Fibroblast of skin of right quadriceps (primary cell): ENCODE measurements at places on chromosomes 3 and 15.
A peak's percentile ranks its signal among the peaks of the same experiment; 100 is the strongest.

GRCh38 chr3:26292780-26293179 is 329.8 kb upstream of the LRRC3B start:
- no peak for DNase-seq

- no peak for DNase-seq
Observed at GRCh38 chr3:23709987-23710386, 95.8 kb upstream of the UBE2E1 start.

DNA sequence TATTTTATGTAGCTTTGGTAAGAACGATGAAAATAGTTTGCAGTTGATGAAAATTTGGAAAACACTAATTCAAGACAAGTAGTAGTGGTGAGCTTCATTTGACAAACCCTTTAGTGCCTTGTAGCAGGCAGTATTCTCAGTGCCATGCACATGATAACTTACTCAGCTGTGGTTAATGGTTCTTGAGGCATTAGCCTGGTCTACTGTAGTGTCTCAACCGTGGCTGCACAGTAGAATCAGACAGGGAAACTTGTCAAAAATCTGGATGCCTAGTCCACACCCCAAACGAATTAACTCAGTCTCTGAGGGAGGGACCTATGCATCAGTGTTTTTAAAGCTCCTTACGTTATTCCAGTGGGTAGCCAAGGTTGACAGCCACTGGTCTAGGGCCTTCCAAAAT is 45.4 kb downstream of the PSMD6 start:
- DNase-seq, result no peak

GRCh38 chr3:149563114-149563513 is 88.6 kb downstream of the TM4SF4 start:
- no peak for DNase-seq

GRCh38 chr3:66092175-66092995 is 53.7 kb upstream of the MAGI1 start:
- DNase-seq, result peak; percentile 80

- DNase-seq, result no peak
Observed at GRCh38 chr3:134374791-134375581, 739 bp upstream of the AMOTL2 start.

GRCh38 chr15:42037656-42038055 is 16.8 kb upstream of the PLA2G4E start:
- DNase-seq, result no peak

DNA sequence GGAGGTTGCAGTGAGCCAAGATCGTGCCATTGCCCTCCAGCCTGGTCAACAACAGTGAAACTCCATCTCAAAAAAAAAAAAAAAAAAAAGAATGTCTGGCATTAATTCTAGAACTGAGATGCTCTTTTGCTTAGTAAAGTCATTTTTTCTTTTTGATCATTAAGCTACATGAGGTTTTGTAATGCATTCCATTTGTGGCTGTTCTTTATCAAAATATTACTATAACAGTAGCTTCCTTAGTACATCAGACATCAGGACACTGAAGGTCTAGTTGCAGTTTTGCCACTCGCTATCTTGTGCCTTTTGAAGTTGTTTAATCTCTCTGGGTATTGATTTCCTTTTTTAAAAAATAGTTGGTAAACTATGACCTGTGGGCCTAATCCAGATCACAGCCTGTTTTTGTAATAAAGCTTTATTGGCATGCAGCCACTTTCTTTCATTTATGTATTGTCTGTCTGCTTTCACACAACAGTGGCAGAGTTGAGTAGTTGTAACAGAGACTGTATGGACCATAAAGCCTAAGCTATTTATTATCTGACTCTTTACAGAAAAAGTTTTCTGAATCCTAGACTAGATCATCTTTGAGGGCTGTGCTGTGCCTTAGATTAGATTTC is 76.6 kb downstream of the SLC25A26 start:
- peak; percentile 23 for DNase-seq

- no peak for DNase-seq
Observed at GRCh38 chr15:29871401-29871800, 49.1 kb upstream of the TJP1 start.

- peak; percentile 60 for DNase-seq
Observed at GRCh38 chr3:133578548-133579191, 5.2 kb downstream of the CDV3 start.

GRCh38 chr3:78728406-78729145 is 1039.2 kb downstream of the ROBO1 start:
- DNase-seq, result peak; percentile 63

DNA sequence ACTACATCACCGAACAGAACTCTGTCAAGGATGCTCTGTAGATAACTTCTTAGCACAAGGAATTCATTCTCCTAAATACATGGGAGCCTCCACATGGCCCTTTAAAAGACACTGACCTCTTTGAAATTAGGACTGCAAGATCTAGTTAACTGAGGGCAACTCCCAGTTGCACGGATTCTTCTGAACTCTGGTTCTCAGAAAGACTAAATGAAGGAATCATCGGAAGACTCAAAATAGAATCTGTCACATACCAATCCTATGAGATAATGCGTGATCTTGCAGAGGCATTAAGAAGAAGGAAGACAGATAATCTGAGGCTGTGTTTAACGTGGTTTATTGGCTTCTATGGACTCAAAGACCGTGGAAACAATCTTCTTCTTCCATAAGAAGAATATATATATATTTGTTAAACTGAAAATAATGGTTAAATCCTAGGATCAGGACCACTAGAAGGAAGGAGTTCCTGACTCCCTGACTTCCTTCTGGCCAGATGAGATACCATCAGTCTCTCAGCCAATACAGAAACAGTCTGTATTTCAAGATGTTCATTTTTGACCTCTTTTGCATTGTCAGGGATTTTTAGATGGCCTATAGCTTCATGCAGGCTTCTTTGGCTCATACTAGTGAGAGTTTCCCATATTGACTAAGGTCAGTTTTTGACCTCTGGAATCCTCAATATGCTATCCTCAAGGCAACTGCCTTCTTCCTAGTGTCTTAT is 33.9 kb upstream of the TBC1D23 start:
- peak; percentile 77 for DNase-seq

- no peak for DNase-seq
Observed at GRCh38 chr3:130093741-130094391, 12.2 kb downstream of the ALG1L2 start.

DNA sequence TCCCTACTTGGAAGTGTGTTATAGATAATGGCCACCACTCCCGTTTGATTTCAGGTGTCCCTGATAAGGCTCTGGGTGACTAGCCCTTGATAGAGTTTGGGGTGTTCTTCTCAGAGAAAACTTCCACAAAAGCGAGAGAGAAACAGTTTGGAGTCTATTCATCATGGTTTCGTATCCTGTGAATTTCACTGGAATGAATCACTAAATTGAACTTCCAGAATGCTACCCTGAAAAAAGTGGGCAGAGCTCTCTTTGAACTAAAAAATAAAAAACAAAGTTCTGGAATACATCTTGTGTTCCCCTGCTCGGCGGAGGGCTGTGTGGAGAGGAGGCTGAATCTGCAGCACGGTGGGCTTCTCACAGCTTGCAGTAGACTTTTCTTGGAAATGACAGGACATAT is 52.8 kb upstream of the FAM98B start:
- DNase-seq, result peak; percentile 54

- no peak for DNase-seq
Observed at GRCh38 chr3:125957674-125958510, 11.1 kb upstream of the ROPN1B start.

DNA sequence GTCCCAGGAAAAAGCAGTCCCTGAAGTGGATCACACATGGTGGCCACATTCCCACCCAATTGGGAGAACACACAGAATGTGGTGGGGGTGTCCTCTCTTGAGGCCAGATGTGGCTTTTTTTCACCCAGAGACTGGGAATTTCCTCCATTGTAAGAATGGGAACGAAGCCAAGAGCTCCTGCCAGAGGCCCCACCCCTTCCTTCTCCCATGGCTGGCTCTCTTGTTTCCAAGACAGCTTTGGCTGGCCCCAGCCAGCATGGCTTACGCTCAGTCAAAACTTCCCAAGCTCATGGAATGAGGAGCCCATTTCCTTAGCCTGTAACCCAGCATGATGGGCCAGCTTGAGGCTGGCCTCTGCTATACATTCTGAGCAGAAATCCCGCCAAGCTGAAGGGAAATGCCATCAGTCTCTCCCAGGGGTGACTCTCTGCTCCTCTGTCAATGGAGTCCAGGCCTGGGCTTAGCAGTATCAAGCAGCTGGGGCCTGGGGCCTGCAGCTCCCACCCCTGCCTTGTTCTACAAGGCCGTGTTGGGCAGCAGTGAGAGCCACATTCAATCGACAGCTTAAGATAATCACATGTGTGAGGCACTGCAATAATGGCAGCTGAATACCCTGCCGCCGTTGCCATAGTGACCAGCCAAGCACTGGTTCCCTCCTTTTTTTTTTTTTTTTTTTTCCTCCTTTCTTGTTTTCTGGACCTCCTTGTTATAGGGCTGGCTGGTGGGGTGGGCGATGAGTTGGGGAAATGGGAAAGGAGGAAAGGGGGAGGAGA is 142.4 kb downstream of the EPHB1 start:
- peak; percentile 22 for DNase-seq

- DNase-seq, result no peak
Observed at GRCh38 chr15:76863693-76864092, 41.4 kb downstream of the SCAPER start.

DNA sequence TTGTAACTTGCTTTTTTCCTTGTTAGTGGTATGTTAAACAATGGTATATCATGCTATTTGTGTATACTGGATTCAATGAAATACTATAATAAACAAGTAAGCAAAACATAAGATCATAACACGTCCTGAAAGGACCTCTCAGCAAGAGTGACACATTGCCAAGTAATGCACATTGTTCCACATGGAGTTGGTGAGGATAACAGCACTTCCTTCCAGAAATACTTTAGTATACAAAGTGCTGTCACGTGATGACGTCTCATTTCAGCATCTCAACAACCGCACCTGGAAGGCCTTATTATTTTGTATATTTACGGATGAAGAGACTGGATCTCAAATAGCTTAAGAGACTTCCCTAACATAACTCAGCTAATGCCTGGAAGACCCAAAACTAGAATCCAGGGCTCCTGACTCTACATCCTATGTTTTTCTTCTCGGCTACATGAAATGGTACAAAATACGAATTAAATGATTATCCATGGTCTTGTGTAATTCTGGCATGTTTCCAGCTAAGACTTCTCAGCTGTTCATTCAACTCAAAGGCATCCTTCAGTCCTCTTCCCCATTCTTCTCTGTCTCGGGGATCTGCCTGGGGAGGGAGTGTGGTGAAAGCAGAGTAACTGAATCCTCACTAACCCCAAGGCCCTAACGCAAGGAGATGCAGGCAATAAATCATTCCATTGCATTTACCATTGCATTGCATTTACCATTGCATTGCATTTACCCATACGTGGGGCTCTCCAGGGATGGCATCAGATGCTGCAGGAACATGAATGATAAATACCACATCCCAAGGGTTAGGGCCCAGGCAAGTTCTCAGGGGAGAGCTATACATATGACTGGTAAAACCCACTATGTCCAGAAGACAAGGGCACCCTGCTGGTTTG is 79.2 kb downstream of the LIPC start:
- DNase-seq, result peak; percentile 32

DNA sequence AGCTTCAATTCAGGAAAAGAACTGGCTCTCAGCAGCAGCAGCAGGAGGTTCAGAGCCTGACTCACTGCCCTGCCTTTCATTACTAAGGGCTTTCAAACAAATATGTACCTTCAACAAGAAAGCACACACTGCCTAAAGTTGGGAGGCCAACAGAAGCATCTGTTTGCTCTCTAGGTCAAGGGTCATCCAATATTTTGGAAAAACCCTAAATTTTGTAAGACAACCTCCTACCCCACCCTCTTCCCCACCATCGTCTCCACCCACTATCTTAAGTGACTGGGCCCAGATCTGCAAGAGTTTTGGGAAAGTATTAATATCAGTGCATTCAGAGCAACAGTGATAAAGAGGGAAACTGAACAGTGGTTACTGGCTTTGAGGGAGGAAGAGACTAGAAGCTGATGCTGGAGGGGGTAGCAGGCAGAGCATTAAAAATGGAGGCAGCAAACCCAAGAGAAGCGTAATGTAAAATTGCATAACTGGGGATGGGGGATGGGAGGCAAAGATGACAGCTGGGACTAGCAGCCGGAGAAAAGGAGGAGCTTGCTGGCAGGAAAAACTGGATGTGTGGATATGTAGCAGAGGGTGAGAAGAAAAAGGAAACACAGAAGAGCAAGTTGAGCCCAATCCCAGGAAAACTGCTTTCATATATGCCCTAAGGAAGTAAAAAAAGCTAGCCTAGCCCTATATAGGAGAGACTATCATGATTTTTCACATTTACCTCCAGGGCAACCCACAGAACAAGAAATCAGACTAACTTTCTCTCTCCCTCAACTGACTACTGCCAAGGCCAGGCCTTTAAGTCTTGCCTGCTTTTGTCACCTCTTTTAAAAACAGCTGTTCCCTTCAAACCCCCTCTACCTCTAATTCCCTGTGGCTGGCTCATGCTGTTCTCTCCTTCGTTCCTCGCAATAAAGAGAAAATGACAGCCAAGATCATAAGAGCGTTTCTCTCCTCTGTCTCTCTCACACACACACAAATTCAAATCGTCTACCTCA is 31.4 kb downstream of the NPTN start:
- DNase-seq, result peak; percentile 70

DNA sequence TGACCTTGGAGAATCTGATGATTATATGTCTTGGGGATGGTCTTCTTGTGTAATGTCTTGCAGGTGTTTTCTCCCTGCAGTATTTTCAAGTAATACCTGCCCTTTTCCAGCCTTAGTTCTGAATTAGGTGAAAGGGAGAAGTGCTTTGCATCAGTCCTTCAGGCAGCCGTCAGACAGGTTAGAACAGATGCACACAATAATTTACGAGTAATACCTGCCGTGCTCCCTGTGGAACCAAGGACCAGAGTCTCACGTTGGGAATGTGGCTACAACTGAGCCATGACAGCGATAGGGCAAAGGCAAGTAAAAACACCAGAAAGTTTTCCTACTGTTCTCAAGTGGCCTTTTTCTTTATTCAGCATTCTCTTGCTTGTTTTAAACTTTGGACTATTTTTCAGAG is 69.1 kb downstream of the CHCHD6 start:
- DNase-seq, result no peak

DNA sequence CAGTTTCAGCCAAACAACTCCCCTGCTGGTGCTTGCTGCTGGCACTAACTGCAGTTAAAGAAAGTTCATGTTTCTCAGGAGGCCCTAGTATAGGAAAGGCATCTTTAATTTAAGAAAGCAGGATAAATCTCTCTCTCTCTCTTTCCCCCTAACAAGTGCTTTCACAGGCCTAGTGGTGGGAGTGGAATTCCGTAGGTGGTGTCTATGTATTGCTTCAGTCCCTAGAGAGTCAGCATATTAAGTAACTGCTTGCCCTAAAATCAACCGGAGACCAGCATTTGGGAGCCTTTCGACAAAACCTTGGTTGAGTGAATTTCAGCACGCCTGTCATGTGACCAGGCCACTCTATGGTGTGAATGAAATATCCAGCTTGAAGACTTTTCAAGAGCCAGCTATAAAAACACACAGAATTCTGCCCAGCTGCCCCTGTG is 169.2 kb upstream of the TGFBR2 start:
- peak; percentile 76 for DNase-seq

- DNase-seq, result peak; percentile 1
Observed at GRCh38 chr3:178850450-178851190, 221.0 kb downstream of the ZMAT3 start.
